ENCODE measurements at places on chromosomes 1 and 21.

DNA sequence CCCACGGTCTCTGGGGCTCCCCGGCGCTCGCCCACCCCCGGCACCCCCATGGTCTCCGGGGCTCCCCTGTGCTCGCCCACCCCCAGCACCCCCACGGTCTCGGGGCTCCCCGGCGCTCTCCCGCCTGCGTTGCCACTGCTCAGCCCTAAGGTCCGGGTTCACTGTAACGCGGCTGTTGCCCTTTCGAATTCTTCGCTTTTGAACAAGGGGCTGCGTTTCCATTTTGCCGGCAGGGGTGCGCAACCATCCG, 5.2 kb upstream of the FTCD start:
- DNase-seq = no peak

DNA sequence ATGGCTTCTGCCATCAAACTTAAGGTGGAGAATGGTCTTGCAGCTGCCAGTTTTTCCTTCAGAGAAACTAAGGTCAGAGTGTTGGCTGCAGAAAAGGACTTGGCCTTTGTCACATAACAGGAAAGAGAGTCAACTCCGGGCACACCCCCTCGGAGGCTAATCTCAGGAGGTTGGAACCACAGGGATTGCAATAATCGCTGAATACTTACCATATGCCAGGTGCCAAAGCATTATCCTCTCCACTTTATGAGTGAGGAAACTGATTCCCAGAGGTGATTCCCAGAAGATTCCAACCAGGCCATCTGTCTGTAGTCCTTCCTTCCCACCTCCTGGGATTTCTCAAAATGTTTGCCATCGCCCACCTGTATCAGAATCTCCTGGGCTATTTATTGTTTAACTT, 54.0 kb downstream of the LACTBL1 start:
- no peak for DNase-seq

DNA sequence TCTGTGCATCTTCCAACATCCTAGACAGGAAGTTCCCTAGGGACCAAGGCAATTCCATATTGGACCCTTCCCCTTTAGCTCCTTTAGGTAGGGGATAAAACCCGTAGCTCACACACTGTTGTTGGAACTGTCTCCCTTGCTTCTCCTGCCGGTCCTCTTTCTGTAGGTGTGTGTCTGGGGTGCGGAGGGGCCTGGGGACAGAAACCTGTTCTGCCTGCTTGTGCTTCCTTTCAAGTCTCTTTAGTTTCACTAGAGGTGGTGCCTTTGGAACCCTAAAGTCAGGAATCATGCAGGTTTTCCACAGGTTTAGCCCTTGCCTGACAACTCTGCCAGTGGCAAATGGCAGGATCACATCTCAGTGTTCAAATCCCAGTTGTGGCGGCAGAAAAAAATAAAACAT, 74.6 kb upstream of the PTGFRN start:
- DNase-seq = no peak

- DNase-seq = no peak
Observed at GRCh38 chr1:20115479-20115878, 3.9 kb downstream of the PLA2G2D start.

DNA sequence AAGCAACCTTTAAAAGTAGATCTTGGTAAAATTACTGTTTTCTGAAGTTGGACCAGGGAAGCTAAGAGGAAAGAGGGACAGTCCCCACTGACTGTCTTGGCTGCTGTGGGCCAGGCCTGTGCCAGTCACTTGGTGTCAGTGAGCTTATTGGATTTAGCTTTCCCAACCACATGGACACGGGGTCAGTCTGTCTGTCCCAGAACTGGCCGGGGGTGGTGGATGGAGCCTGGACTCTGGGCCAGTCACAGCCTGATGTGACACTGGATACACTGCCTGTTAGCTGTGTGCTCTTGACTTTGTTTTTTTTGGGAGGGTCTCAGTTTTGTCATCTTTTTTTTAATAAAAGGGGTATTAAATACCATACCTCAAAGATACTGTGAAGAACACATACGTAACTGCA, 96.7 kb downstream of the GALNT2 start:
- DNase-seq = no peak

- no peak for DNase-seq
Observed at GRCh38 chr1:92786111-92786901, 1.4 kb upstream of the EVI5 start.

DNA sequence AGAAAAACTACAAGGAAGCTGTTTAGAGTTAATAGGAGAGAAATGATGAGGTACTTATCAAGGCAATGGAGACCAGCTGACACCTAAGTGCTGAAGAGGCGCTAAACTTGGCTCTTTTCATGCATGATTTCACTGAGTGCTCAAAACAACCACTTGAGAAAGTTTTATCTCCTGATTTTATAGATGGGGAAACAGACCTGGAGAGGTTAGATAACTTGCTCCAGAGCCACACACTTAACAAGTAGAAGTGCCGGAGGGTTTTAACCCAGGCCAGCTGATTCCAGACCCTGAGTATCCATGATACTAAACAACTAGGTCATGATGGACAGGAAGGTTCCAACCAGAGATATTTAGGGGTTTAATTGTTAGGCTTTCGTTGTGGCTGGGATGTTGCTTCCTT, 25.9 kb downstream of the UBE2U start:
- no peak for DNase-seq

- no peak for DNase-seq
Observed at GRCh38 chr1:168476588-168477385, 67.0 kb downstream of the XCL2 start.

DNA sequence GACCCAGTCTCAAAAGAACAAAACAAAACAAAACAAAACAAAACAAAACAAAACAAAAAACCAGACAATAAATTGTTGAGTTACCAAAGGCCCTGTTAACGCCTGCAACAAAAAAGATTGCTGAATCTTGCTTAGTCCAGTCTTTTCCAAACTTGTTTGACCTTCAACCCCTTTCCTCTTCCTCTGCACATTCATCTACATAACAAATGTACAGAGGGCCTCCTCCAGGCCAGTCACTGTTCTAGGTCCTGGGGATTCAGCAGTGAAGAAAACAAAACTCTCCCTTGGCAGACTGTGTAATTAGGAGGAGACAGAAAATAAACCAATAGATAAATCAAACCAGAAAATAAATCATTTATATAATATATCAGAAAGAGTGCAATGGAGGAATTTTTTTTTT, 294.0 kb upstream of the ADGRL2 start:
- DNase-seq = no peak

DNA sequence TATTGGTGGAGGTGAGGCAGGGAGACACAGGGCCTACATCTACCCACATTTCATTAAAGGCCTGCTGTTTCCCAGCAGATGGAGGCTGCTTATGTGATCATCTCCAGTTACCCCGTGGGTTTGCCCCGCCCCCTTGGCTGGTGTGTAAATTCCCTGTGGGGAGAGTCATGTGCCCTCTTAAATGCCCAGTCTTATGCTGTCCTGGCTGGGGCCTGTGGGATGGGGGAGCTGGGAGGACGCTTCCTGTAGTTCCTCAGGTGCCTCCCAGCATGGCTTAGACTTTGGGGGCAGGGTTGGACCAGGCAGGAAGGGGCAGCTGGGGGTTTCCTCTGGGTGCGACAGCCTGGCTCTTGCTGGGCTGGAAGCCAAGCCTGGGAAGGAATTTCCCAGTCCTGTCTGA, 15.5 kb upstream of the CITED4 start:
- peak; percentile 7 for DNase-seq

- DNase-seq = no peak
Observed at GRCh38 chr21:33943293-33943692, 27.7 kb upstream of the ATP5PO start.

GRCh38 chr1:236275586-236275985, 6.2 kb downstream of the ERO1B start:
- DNase-seq = no peak

DNA sequence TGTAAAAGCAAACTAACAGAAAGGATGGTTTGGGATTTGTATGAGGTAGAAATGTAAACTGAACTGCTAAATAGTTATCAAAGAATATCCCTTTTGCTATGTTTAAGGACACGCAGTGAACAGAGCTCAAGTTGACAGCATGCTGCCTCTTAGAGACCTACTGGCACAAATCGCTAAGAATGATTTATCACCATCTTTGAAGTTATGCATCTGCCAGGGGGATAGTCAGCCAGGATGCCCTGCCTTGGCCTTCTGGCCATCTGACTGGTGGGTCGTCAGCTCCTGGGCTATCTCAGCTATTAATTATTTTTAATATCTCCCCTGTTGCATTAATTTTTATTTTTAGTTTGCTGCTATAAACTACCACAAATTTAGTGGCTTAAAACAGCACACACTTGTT, 334.8 kb upstream of the KAZN start:
- no peak for DNase-seq

GRCh38 chr21:35882791-35883240, 177.5 kb downstream of the SETD4 start:
- no peak for DNase-seq

DNA sequence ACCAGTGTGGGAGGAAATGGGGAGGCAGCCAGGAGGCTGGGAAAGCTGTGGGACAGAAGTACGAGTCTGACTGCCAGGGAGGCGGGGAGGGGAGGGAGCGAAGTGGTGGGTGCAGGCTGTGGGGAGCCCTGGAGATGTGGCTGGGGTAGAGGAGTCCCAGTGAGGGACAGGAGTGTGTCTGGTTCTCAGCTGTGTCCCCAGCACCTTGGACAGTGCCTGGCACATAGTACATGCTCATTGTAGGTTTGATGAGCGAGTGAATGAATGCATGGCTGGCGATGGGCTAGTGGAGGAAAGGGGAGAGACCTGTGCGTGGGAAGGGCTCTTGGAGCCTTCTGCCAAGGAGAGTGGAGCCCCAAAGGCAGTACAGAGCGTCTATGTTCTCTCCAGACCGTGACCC, 104.1 kb downstream of the SIK1 start:
- DNase-seq = no peak

GRCh38 chr1:222034790-222035189, 292.9 kb upstream of the DUSP10 start:
- DNase-seq = no peak

DNA sequence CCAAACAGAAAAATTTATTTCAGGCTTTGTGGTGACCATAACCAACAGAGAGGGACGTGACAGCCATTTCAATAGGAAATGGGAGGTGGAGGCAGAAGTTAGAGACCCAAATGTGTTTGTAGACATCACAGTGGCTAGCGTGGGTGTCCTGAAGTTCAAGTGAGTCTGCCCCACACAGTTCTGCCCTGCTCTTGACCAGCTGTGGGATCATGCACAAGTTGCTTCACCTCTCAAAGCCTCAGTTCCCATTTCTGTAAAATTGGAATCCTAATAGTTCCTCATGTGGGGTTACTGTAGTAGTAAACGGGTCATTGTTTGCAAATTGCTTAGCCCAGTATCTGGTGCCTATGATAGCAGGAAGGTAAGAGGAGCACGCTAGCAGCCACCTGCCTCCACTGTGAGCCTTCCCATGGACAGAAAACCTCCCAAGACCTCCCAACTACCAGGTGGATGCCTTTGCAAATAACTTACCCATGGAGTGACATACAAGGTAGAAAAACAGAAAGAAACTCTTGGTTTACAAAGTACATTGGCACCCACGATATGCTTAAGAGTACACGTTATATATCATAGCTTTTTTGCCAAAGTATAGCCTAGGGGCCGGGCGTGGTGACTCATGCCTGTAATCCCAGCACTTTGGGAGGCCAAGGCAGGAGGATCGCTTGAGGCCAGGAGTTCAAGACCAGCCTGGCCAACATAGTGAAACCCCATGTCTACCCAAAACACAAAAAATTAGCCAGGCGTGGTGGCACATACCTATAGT, 29.1 kb downstream of the FHAD1 start:
- DNase-seq = no peak

DNA sequence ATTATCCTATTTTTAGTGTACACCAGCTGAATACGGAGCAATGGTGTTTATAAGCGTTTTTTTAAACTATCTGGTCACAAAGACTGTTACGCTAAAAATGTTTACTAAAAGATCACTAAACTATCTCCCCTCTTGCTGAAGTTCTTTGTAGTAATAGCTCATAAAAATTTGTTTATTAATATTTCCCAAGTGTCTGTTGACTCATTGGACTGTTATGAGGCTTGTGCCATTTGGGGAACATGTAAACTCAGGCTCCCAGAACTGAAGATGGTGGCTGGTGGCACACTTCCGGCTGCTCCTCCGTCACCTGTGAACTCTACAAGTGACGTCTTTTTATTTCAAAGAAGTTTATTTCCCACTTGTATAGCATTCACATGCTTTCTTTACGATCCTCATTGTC, 46.3 kb downstream of the AIDA start:
- DNase-seq = no peak

DNA sequence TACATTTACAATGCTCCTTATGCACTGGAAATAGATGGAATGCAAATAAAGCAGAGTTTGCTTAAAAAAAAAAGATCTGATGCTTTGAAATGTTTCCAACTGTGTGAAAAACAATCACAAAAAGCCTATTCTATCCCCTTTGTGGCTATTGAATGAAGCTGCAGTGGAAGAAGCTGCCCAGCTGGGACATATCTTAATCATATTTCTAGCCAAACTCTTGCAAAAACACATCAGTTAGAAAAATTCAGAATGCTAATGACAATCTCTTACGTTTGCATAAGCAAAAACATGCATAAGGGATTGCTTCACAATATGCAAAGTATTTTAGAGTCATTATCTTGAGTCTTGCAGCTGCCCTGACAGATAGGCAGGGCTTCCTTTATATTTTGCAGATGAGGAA, 526.4 kb upstream of the USP24 start:
- DNase-seq = no peak

GRCh38 chr1:1260843-1261560, 12.7 kb downstream of the UBE2J2 start:
- peak; percentile 13 for DNase-seq

GRCh38 chr21:42236693-42237092, 17.8 kb downstream of the ABCG1 start:
- DNase-seq = peak; percentile 36

- DNase-seq = no peak
Observed at GRCh38 chr1:230894032-230894431, 25.7 kb upstream of the C1orf198 start.

DNA sequence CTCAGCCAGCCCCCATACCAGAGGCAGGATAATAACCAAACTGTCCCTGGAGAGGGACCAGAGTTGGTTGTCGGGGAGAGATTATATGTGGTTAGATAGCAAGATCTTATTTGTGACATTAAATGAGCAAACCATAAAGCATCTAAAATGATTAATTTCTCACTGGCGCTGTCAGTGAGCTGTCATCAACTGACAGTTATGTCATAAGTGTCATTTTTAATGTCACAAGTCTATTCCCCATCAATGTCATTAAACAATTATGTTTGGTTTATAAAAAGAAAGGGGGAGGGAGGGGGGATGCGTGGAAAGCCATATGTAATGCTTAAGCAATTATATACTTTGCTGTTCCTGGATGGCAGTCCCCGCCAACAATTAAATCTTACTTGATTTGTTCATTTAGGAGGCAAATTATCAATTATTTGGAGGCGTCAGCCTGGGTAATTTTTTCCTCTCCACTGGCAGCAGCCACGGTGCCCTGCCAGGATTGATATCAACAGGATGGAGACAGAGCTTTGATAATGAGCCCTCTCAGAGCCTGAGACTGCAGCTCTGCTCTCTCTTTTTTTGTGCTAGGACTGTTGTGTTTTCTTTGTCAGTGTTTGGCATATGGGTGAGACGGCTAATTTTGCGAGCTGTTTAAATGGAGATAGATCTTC, 333.6 kb upstream of the CAMK1G start:
- no peak for DNase-seq
